ENCODE measurements at places on chromosomes 7 and 10.

- no peak for DNase-seq
Measured at GRCh38 chr10:12510501-12510941, 161.2 kb downstream of the CAMK1D start.

- DNase-seq, result no peak
Measured at GRCh38 chr7:90391488-90391887, 11.8 kb upstream of the CLDN12 start.

- DNase-seq, result no peak
Measured at GRCh38 chr10:96789571-96790108, 42.5 kb upstream of the LCOR start.

DNA sequence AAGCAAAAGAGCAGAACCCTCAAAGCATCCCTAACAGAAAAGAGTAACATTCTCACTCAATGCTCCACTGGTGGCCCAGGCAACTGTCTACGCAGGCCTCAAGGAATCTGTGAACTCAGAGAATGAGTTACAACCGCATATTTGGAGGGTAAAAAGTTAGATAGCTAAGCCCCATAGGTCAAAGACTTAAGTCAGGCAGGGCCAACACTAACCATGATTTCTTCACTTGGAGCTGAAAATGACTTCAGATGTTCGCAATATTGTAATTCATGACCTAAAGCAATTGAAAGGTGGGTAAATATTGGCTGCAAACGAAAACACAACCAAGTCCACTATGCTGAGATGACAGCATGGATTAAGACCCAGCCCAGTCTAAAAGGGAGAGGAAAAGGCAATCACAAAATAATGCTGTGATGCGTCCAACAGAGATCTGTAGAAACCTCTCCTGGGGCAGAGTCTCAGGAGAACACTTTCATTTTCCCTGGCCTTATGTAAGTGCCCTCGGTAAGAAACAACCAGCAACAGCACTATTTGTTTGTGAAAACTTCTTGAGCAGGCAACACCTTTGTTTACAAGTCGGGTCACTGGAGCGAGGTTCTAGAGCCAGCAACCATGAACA, 176.5 kb downstream of the TNS3 start:
- no peak for DNase-seq

- no peak for DNase-seq
Measured at GRCh38 chr7:108838198-108838597, 268.5 kb downstream of the DNAJB9 start.

DNA sequence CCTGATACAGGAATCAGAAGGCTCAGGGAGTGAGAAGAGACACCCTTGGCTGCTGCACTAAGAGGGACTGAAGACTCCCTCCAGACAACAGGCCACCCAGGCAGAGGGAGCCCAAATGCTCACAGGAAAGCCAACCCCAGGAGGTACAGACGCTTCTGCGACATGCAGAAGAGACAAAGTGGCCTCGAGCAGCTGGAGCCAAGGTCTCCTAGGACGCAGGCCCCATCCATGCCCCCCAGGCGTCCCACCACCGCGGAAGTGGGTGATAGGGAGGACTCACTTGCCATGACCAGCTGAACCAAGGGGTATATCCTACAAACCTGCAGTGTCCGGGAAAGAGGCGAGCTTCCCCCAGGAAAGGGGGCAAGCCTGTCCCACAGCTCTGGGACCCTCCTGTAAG, 56.9 kb downstream of the CTBP2 start:
- no peak for DNase-seq

GRCh38 chr10:70144372-70145110, 2.0 kb downstream of the TYSND1 start:
- DNase-seq, result no peak

DNA sequence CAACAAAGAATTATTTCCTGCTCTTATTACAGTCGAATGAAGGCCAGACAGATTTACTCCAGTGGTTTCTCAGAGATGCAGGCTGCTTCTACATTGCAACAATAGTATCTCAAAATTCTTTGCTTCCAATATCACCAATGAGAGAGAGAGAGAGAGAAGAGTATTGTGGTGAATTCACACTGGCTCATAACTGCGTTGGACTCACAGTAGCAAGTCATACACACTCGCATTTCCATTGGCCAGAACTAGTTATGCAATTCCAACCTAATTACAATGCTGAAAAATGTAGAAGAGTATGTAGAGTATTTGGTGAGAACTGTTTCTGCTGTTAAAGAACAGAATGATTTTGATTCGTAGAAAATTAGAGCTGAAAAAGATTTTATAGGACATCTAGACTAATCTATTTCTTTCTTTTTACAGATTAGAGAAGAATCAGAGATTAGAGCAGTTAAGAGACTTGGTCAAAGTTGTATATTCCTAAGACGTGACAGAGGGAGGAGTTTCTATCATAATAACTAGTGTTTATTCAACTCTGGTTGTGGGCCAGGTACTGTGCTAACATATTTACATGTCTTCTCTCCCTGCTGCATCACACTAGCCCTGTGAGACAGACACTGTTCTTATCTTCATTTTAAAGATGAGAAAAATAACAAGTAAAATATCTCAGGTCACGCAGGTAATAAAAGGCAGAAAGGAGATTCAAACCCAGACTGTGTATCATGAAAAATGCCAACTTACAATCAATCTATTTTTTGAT, 34.6 kb upstream of the PDK4 start:
- no peak for DNase-seq

GRCh38 chr10:129074939-129075338, 392.1 kb upstream of the MGMT start:
- no peak for DNase-seq

GRCh38 chr10:100614429-100615095, 78.8 kb downstream of the HIF1AN start:
- no peak for DNase-seq

DNA sequence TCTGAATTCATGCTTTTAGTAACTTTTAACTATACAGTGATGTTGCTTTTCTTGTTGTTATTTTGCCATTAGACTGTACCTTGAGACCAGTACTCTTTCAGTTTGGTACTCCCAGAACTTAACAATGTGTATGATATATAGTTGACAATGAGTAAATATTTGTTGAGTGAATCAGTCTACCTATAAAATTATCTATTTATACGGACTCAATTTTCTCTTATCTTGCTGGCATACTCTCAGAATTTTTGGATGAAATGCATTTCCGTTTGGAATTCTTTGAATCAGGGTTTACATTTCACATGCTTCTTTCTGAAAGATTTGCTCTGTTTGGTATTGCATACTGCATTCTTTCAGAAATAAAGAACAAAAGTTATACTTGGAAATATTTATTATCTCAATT, 47.8 kb upstream of the LRRC17 start:
- DNase-seq, result no peak

- DNase-seq, result no peak
Measured at GRCh38 chr10:128744811-128745305, 618.6 kb upstream of the MKI67 start.

DNA sequence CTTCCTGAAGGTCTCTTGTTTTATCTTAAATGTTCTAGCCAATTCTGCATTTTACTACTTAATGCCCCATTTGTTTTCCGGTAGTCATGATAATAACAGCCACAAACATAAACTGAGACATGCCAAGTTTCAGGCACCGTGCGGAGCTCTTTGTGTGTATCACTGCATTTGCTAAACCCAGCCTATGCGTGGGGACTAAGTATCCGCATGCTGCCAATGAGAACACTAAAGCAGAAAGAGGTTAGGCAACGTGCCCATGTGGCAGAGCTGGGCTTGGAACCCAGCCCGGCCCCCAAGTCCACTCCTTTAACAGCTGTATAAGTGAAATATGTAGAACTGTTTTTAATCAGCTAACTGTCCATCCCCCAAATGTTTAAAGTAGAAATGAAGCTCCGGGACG, 54.1 kb downstream of the SLIT1 start:
- DNase-seq, result peak; percentile 10

- no peak for DNase-seq
Measured at GRCh38 chr7:103941976-103942375, 47.5 kb downstream of the RELN start.

DNA sequence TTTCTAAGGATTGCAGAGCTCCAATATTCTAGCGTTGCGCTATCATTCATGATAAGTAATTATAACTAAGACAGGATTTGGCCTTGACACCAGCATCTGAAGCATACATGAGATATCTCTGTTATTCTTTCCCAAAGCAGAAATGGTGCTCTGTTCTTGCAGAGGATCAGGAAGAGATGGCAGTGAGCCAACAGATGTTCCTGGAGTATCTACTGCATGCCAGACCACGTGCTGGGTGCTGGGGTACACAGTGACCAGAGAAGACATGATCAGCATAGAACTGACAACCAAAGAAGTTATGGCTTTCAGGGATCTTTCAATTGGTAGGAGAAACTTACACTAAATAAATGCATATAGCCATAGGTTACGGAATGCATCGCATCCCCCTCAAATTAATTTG, 63.7 kb upstream of the PLXNA4 start:
- DNase-seq, result no peak

GRCh38 chr7:45890902-45891461, 2.7 kb downstream of the IGFBP1 start:
- DNase-seq, result no peak

DNA sequence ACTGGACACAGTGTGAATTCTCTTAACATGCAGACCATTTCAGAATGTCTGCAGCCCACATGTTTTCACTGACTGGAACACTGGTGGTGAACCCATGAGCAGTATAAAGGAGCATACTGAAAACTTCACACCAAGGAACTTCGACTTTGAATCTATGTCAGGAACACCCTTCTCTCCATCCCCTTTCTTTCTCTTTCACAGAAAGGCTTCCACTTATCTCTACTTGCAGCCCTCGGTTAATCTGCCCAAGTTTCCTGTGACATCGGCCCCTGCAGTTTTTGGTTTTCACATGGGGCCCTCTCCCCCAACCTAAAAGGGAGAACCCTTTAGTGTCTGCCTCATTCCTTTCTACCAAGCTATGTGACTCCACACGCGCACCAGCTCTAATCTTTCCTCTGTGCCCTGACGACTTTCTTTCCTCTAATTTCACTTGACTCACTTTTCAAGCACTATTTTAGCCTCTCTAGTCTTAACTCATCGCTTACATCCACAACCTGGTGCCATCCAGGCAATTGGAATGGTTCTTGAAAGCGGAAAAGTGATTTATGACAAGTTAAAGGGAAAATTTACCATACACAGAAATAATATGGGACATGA, 70.1 kb downstream of the RELN start:
- no peak for DNase-seq
